SHP77 (cell line): ENCODE measurements at places on chromosomes 16 and 17.
A peak's percentile ranks its signal among the peaks of the same experiment; 100 is the strongest.

GRCh38 chr16:81765111-81765919 lies 13.8 kb upstream of the PLCG2 start:
- DNase-seq = no peak

DNA sequence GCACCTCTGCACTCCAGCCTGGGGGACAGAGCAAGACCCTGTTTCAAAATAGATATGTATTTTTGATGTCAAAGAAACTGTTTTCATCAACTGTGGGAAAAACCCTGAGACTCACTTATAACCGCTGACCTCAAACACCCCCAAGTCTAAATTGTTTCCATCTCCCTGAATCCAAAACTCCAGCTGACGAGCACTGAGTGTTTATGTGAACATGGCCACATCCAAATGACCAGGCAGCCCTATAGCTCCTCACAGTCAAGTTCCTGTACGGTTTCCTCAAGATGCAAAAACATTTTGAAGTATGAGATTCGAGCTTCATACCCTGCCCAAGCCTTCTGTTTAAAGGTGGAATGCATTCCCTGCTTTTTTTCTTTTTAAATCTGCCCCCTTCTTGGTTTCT lies 45.3 kb upstream of the ZCCHC14 start:
- DNase-seq = no peak

- DNase-seq = peak; percentile 45
Measured at GRCh38 chr16:12087901-12088421, 111.4 kb downstream of the SNX29 start.

- DNase-seq = no peak
Measured at GRCh38 chr16:80583466-80583865, 42.7 kb downstream of the DYNLRB2 start.

GRCh38 chr16:65117811-65118448 lies 3.9 kb downstream of the CDH11 start:
- DNase-seq = peak; percentile 62

DNA sequence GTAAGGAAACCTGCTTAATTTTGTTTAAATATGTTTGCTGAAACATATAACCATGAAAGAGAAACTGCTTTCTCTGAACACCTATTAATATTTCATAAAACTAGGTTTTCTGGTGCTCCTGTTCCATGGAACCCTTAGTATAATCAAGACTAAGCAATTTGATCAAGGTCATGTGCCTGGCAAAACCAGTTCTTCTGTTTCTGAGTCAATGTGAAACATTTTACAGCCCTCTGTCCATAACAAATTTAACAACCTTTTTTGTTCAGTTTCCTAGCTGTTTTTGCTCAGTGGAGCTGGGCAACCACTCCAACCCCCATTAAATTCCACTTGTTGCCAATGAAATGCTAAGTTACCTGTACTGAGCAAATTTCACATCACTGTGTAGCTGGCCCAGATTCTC lies 344.0 kb downstream of the CA10 start:
- no peak for DNase-seq

DNA sequence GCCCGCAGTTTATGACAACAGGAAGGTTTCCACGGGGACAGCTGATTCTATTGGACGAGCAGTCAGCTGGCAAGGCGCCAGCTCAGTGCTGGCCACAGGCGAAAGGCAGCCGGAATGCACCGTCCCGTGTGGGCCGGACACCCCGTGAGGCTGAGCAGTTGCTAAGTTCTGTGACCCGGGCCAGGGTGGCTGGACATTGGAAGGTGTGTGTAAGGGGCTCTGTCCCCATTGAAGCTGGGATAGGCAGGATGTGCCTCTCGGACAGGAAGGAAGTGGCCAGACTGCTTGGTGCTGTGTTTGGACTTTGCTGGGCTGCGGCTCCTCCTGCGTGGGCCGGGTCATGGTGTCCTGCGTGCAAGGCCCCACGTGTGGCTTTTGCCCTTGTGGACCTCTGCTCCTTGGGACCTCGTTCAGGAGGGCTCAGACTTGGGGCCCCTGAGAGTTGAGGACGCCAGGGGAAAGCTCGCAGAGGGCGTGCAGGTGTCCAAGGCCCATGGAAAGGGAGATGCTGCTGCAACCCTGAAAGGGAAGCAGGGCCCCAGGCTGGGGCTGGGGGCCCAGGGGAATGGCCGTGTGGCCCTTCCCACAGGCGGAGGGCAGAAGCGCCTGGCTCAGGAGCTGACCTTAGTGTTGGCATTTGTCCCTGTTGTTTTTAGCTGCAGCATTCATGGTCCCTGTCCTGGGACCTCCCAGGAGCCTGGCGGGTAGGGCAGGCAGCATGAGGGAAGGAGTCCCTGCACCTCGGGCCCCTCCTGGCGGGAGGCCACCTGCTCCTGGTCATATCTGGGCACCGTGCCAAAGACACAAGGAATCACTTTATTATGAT lies 10.0 kb downstream of the BAIAP2 start:
- DNase-seq = peak; percentile 87

DNA sequence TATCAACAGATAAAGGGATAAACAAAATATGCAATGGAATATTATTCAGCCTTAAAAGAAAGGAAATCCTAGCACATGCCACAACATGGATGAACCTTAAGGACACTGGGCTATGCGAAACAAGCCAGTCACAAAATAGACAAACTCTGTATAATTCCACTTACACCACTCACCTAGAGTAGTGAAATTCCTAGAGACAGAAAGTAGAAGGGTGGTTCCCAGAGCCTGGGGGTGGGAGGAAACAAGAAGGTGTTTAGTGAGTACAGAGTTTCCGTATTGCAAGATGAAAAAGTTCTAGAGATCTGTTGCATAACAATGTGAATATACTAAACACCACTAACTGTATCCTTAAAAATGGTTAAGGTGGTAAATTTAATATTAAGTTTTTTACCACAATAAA lies 10.0 kb downstream of the SPOP start:
- no peak for DNase-seq

DNA sequence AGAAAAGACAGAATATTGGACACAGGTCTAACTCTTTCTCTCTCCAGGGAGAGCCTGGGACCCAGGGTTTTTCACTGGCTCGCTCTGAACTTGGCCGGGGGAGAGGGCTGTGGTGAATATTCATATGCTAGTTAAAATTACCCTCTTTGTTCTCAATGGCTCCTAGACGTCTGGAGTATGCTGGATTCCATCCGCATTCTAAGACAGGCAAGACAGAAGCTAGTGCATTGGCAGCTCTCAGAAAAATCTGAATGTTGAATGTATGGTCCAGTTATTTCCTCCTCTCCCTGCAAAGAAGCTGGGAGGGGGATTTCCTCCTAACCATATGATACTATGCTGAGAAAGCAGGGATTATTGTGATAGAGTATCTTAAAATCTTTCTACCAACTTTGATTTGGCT lies 5.6 kb upstream of the KRT34 start:
- no peak for DNase-seq

GRCh38 chr17:9790889-9791876 lies at the start of gene DHRS7C:
Gene DHRS7C (minus strand): TSS chr17:9791592. CDS start chr17:9791284, 308 bp downstream.
- DNase-seq = no peak

- no peak for DNase-seq
Measured at GRCh38 chr17:16301963-16302855, 51.1 kb downstream of the CENPV start.

DNA sequence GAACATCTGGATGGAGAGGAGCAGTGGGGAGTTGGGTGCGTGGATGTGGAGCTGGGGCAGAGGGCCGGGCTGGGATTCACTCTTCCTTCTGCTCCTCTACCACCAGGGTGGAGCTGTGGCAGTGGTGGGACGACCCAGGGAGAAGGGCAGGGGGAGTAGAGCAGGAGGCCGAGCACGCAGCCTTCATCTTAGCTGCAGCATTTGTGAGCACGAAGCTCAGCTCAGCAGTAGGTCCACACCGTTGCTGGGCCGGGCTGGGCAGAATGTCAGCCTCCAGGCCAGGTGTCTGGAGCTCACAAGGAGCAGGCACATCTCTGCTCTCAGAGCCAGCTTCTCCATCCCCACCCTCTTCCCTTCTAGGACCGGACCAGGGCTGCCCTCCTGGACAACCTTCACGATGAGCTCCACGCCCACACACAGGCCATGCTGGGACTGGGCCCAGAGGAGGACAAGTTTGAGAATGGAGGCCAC lies 55.7 kb downstream of the OR1D5 start:
- DNase-seq = no peak

- no peak for DNase-seq
Measured at GRCh38 chr17:28665994-28666393, 4.0 kb downstream of the SUPT6H start.

DNA sequence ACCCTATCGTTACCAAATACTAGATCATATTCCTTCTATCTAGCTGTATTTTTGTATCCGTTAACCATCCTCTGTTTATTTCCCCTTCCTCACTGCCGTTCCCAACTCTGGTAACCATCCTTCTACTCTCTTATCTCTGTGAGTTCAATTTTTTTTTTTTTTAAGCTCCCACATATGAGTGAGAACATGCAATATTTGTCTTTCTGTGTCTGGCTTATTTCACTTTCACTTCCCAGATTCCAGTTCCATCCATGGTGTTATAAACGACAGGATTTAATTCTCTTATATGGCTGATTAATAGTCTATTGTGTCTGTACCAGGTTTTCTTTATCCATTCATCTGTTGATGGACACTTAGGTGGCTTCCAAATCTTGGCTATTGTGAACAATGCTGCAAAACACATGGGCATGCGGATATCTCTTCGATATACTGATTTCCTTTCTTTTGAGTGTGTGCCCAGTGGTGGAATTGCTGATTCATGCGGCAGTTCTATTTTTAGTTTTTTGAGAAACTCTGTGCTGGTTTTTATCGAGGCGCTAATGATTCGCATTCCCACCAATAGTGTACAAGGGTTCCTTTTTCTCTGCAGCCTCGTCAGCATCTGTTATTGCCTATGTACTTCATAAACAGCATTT lies 599.6 kb downstream of the TMEM114 start:
- DNase-seq = no peak

GRCh38 chr16:26569793-26570192 lies 496.9 kb upstream of the C16orf82 start:
- DNase-seq = peak; percentile 71

DNA sequence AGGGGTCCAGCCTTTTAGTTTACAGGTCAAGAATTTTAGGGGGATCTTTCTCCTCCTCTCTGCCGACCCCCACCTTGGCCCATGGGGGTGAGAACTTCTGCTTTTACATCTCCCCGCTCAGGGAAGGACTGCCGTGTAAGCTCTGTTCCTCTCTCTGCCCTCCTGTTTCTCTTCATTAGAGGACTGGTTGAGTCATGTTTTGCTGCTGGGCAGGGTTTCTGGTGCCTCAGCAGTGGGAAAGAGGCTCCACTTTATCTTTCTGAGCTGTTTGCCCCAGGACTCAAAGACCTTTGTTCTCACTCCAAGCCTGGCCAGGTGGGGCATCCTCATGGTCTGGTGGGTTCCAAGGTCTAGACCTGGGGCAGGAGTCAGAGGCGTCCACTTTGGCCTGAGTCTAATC lies 93.0 kb downstream of the UTP18 start:
- no peak for DNase-seq

GRCh38 chr16:78988361-78988969 lies 612.1 kb downstream of the MAF start:
- no peak for DNase-seq

GRCh38 chr16:28505489-28506137 lies 1.0 kb downstream of the IL27 start:
- no peak for DNase-seq

DNA sequence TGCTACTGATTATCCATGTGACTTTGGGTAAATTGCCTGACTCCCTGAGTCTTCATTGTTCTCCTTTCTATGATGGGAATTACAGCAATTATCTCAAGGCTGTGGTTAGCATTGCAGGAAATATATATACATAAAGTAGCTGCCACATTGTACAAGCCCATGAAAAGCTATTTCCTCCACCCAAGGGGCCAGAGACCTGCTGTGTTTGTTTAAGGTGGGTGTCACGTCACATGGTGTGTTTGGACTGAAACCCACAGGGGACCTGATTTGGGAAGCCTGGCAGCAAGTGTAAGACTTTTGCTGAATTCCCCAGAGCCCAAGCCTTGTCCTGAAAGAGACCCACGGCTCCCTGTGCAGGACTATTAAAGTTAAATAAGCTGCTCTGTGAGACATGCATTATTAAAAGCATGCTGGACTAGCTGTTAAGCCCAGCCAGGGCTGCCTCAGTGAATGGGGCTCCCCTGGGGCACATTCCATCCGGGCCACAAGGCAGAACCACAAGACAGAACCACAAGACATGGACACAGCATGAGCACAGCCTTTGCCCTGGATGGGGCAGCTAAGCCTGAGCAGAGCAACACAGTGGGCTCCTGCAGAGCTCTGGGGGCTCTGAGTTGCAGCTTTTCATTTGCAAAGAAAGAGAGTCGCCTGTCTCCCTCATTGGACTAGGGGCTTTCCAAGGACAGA lies 148.9 kb downstream of the SPACA3 start:
- DNase-seq = no peak
